ENCODE measurements at places on chromosomes 2 and 18. TPM values are rescaled to one million over a fixed set of nuclear protein-coding genes. Genes with fewer than 3 reads are reported as not detected.

- H3K27me3 ChIP-seq = no peaks in the 10 kb centered on the region
- no peak for DNase-seq
- H3K4me1 ChIP-seq = no peaks in the 10 kb centered on the region
- no peaks in the 10 kb centered on the region for H3K36me3 ChIP-seq
- H3K4me3 ChIP-seq = no peak overlapping the region
- no peak overlapping the region for H3K27ac ChIP-seq
Measured at GRCh38 chr2:36733215-36733614, 36.7 kb downstream of the VIT start.

GRCh38 chr18:61722247-61722646, 170.6 kb downstream of the RNF152 start:
- H3K4me1 ChIP-seq = no peaks in the 10 kb centered on the region
- no peaks in the 10 kb centered on the region for H3K36me3 ChIP-seq
- H3K27ac ChIP-seq = no peak overlapping the region
- DNase-seq = no peak
- no peaks in the 10 kb centered on the region for H3K27me3 ChIP-seq

Gene MAIP1
- 7.0 TPM for total RNA-seq

GRCh38 chr2:241777170-241777685, 606 bp downstream of the GAL3ST2 start:
- no peaks in the 10 kb centered on the region for H3K36me3 ChIP-seq
- H3K4me1 ChIP-seq = peaks cover 20% of the 10 kb centered on the region
- H3K27ac ChIP-seq = no peak overlapping the region
- H3K4me3 ChIP-seq = no peak overlapping the region

Data from stomach (tissue), 19 donors.